Activated CD8-positive, alpha-beta T cell treated with anti-CD3 and anti-CD28 coated beads for 36 hours (primary cell): ENCODE measurements at places on chromosomes 12 and 14. TPM values are rescaled to one million over a fixed set of nuclear protein-coding genes. Genes with fewer than 3 reads are reported as not detected.

The RTL1 gene
- total RNA-seq: not detected

The BATF gene
- total RNA-seq: 47.0 TPM

The CACNA1C gene
- total RNA-seq: 0.05 TPM

The ITPK1 gene
- 83.5 TPM for total RNA-seq

The RAB2B gene
- 19.8 TPM for total RNA-seq

The RAP1B gene
- total RNA-seq: 187 TPM

The B4GALNT1 gene
- total RNA-seq: 1.4 TPM

The CIDEB gene
- 12.1 TPM for total RNA-seq

The MDGA2 gene
- total RNA-seq: not detected

The GNG2 gene
- total RNA-seq: 184 TPM

The TPPP2 gene
- not detected for total RNA-seq

The SERPINA5 gene
- not detected for total RNA-seq

DNA sequence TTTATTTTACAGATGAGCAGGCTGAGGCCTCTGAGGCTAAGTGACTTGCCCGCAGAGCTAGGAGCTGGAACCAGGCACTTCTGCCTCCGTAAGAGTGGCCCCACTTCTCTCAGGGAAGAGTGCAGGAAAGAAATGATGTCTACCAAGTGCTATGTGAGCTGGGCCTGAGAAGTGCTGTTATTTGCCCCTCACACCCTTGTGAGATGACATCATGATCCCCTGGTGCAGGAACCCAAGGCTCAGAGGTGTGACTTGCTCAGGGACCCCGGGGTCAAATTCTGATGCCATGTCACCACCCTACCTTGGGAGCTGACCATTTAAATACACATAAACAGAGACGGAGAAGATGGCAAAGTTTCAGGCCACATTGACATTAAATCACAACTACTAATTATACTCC, 63.7 kb upstream of the DDX11 start:
- no peak for DNase-seq
- no peaks in the 10 kb centered on the region for H3K27me3 ChIP-seq
- H3K4me1 ChIP-seq: no peaks in the 10 kb centered on the region
- H3K36me3 ChIP-seq: no peaks in the 10 kb centered on the region

DNA sequence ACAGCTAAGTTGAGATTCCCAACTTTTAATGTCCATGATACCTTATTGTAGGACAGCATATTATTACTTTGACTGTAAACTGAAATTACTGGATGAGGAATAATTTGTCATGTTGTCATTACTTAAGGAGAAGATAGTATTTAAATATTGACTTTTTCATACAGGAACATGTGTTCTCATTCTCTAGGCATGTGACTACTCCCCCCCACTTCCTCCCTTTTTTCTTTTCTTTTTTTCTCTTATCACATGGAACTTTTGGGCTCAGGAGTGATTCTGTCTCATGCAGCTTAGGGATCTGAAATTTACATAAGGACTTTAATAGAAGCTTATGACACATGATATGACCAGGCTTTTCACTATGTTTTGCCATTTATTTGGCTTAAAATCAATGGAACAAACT, 127.7 kb upstream of the SLCO1C1 start:
- no peaks in the 10 kb centered on the region for H3K4me1 ChIP-seq
- H3K36me3 ChIP-seq: no peaks in the 10 kb centered on the region
- no peak for DNase-seq

DNA sequence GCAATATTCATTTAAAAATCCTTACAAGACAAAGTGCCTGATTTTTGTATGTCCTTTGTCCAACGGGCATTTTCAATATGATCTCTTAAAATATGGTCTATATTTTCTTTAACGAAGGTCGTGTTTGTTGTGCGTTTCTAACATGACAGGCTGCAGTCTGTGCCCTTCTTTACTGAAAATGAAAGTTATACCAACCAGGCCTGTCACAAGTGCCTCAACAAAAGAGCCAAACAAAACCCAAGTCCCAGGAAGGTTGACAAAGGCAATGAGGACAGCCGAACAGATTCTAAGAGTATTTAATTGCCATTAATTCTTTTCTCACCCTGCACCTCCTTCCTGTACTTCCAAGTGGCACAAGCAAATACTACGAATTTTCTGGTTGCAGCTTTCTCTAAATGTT, 13.9 kb downstream of the PAX9 start:
- DNase-seq: no peak
- H3K27ac ChIP-seq: no peak overlapping the region
- H3K27me3 ChIP-seq: peaks cover 10% of the 10 kb centered on the region
- H3K36me3 ChIP-seq: no peaks in the 10 kb centered on the region
- no peaks in the 10 kb centered on the region for H3K4me1 ChIP-seq

DNA sequence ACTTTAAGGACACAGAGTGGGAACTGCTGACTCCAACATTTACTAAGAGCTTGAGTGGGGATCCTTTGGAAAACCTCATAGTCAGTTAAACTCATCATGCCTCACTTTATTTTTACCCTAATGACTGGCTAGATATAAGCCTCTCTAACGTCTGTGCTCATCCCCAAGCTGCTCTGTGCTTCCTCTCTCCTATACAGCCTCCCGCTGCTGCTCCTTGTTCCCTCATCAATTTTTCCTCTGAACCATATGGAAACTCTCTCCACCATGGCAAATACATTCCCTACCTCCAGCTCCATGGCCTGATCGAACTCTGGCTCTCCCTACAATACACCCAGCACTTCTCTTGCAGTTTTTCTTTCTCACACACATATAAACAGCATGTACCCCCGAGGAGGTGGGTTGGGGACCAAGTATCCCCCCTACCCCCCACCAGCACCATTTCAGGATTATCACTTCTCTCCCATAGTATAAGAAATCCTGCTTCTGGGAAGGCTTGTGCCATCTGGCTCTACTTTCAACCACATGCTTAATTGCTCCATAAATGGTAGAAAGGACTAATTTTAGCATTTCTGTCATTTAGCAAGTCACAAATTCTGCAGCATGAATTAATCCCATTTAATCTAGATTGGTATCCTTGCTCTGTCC, 39.2 kb upstream of the DYRK2 start:
- H3K4me1 ChIP-seq: peaks cover 2% of the 10 kb centered on the region
- no peak for DNase-seq
- no peak overlapping the region for H3K4me3 ChIP-seq
- no peak overlapping the region for H3K27ac ChIP-seq
- no peaks in the 10 kb centered on the region for H3K27me3 ChIP-seq
- H3K36me3 ChIP-seq: no peaks in the 10 kb centered on the region

DNA sequence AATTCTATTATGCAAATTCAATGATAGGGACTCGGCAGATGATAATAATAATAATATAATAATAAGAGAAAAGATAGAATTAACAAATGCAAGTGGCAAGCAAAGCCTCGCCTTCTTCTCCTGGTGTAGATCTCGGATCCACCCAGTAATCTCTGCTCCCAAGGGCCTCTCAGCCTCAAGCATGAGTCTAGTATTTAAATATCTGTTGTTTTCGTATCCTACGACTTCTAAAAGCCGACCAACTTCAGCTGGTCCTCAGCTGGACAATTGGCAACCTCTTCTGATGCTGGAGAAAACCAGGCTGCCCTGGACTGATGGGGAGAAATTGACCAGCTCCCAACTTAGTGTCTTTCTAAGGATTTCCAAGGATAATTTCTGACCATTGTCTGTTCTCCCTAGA, 14.0 kb upstream of the MAP1LC3B2 start:
- peaks cover 2% of the 10 kb centered on the region for H3K27me3 ChIP-seq
- DNase-seq: no peak
- no peak overlapping the region for H3K27ac ChIP-seq

DNA sequence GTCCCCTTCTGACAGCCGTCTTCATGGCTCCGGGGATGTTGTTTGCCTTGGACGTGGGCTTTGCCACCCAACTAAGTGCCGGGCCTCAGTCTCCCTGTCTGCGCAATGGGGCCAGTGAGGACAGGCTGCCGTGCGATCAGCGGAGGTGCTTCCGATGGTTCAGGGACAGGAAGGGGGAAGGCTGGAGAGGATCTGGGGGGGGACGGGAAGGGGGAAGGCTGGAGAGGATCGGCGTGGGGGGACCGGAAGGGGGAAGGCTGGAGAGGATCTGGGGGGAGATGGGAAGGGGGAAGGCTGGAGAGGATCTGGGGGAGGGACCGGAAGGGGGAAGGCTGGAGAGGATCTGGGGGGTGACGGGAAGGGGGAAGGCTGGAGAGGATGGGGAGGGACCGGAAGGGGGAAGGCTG, 3.4 kb downstream of the MMP17 start:
- H3K4me3 ChIP-seq: no peak overlapping the region
- no peak overlapping the region for H3K27ac ChIP-seq
- no peak for DNase-seq
- H3K4me1 ChIP-seq: peaks cover 13% of the 10 kb centered on the region
- peaks cover 31% of the 10 kb centered on the region for H3K27me3 ChIP-seq

DNA sequence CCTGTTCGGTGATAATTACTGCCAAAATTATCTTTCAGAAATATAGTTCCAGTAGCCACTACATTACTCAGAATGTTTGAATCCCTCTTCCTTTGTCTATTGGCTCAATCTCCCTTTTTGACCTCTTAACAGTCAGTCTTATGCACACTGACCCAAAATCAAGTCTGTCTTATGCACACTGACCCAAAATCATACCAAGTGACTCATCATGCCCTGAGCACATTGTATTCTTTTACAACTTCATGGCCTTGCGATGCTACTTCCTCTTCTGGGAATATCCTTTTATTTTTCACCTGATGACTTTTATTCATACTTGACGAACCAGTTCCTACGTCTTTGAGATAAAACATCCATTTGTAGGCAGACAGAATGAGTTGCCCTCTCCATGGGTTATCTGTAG, 182.3 kb downstream of the NPAS3 start:
- no peaks in the 10 kb centered on the region for H3K27me3 ChIP-seq
- no peak overlapping the region for H3K4me3 ChIP-seq
- no peak overlapping the region for H3K27ac ChIP-seq
- DNase-seq: no peak
- H3K4me1 ChIP-seq: no peaks in the 10 kb centered on the region

GRCh38 chr14:49593016-49593415, 5.7 kb upstream of the LRR1 start:
- DNase-seq: no peak

DNA sequence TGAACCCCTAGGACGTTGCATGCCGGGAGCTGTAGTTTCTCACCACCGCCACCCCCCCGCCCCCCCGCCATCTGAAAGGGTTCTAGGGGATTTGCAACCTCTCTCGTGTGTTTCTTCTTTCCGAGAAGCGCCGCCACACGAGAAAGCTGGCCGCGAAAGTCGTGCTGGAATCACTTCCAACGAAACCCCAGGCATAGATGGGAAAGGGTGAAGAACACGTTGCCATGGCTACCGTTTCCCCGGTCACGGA, 501 bp upstream of the HSP90B1 start:
- peaks cover 3% of the 10 kb centered on the region for H3K27me3 ChIP-seq
- no peak for DNase-seq
- peaks cover 61% of the 10 kb centered on the region for H3K36me3 ChIP-seq
- peaks cover 49% of the 10 kb centered on the region for H3K4me1 ChIP-seq
- H3K27ac ChIP-seq: peak overlapping the region; percentile 99

DNA sequence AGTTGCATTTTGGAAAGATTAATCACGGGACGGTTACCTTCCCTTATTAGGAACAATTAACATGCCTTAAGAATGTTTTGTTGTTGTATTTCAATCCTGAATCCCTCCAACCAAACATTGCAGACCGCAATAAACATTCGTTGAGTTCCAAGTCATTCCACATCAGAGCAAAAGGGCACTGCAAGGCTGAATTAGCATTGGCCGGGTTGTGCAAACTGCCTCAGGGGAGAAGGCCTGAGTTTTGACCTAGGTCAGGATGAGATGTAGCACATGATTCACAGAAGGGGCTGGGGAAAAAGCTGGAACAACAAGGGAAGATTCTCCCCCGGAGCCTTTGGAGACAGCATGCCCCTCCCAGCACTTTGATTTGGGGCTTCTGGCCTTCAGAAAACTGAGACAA, 82.1 kb upstream of the BDKRB2 start:
- H3K27ac ChIP-seq: no peak overlapping the region
- no peak overlapping the region for H3K4me3 ChIP-seq
- peaks cover 37% of the 10 kb centered on the region for H3K4me1 ChIP-seq
- peaks cover 1% of the 10 kb centered on the region for H3K27me3 ChIP-seq
- no peak for DNase-seq

GRCh38 chr14:103361867-103362266, 23.3 kb upstream of the MARK3 start:
- peak; percentile 55 for DNase-seq
- peak overlapping the region; percentile 71 for H3K27ac ChIP-seq
- peaks cover 2% of the 10 kb centered on the region for H3K27me3 ChIP-seq
- no peak overlapping the region for H3K4me3 ChIP-seq
- peaks cover 11% of the 10 kb centered on the region for H3K36me3 ChIP-seq

GRCh38 chr14:86153480-86153879, 623.5 kb downstream of the FLRT2 start:
- no peak overlapping the region for H3K4me3 ChIP-seq
- H3K27me3 ChIP-seq: no peaks in the 10 kb centered on the region
- no peak overlapping the region for H3K27ac ChIP-seq
- DNase-seq: no peak
- no peaks in the 10 kb centered on the region for H3K36me3 ChIP-seq
- H3K4me1 ChIP-seq: no peaks in the 10 kb centered on the region

DNA sequence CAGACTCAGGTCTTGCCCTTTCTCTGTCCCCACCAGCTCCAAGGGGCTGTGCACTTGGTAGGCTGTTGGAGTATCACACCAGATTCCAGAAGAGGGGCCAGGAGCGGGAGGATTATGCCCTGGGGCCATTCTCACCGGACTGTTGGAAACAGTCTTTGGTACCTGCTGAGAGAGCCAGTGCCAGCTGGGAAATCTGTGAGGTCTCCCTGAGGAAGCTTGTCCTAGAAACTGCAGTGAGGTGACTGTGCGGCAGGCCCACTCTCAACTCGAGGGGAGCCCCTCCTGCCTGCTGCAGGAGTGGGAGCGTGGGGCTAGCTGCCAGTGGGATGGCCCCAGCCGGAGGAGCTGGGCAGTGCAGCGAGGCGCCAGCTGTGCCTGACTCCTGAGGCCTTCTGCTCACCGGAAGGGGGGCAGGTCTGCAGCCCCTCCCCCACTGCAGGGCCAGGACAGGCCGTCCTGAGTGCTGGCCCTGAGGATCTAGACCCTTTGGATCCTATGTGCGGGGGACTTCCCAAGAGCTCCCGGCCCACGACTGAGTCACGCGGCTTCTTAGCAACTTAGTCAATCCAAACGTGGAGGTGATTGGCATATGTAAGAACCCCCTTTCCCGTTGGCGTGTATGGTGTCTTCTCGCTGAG, 295.2 kb downstream of the CACNA1C start:
- no peaks in the 10 kb centered on the region for H3K36me3 ChIP-seq
- peaks cover 3% of the 10 kb centered on the region for H3K27me3 ChIP-seq
- no peaks in the 10 kb centered on the region for H3K4me1 ChIP-seq
- no peak for DNase-seq
- H3K27ac ChIP-seq: no peak overlapping the region
